ENCODE measurements at places on chromosomes 12 and 14.

DNA sequence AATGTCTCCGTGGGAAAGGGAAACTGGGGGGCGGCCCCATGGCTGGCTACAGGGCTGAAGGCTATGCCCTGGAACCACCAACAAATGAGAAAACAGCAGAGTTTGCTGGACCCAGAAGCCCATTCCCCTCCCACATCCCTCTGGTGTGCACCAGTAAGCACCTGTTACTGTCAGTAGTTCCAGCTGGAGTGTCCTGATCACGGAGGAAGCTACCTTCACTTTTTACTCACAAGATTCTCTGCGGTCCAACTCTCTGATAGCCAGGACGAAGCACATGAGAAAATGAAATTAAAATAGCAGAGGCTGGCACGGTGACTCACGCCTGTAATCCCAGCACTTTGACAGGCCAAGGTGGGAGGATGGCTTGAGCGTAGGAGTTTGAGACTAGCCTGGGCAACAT lies 22.7 kb upstream of the MEG3 start:
- DNase-seq, result no peak

GRCh38 chr14:84482256-84483071 lies 1047.5 kb upstream of the FLRT2 start:
- no peak for DNase-seq

- DNase-seq, result no peak
Observed at GRCh38 chr12:107349008-107349747, 255.8 kb upstream of the CRY1 start.

DNA sequence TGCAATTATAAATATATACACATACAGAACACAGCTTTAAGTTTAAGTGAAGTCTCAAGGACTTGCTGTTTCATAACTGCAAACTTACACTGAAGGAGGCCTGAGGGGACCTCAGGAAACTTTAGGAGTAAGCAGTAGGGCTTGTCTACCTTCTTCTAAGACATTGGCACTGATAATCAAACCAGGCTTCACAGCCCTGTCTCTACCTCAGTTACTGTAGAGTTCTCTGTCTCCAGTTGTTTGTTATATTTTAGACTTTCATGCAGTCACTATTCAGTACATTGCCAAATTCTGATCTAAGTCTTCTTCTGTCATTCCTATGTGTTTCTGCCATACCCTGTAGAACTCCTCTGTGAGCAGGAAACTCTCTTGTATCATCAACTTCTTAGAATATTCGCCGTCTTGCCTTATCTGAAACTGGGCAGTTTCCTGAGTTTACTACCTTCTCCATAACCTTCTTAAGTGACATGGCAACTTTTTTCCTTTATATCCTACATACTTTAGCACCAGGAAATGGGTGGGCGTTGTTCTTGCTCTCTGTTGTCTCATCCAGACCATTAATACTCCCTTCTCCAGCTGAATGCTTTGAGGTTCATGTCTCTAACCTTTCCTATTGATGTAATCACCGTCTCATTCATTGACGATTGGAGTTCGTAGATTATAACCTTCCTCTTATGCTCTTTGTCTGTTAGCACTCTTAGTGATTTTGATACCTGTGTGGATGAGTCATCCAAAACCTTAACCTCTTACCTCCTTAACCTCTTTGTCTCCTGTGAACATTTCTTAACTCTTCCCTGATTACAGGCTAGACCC lies 11.4 kb downstream of the APAF1 start:
- no peak for DNase-seq

Measured in HuH-7 (cell line).